GDM1 (cell line): ENCODE measurements at places on chromosomes 13 and 19.

- DNase-seq = no peak
Measured at GRCh38 chr13:106078191-106078590, 457.3 kb downstream of the EFNB2 start.

DNA sequence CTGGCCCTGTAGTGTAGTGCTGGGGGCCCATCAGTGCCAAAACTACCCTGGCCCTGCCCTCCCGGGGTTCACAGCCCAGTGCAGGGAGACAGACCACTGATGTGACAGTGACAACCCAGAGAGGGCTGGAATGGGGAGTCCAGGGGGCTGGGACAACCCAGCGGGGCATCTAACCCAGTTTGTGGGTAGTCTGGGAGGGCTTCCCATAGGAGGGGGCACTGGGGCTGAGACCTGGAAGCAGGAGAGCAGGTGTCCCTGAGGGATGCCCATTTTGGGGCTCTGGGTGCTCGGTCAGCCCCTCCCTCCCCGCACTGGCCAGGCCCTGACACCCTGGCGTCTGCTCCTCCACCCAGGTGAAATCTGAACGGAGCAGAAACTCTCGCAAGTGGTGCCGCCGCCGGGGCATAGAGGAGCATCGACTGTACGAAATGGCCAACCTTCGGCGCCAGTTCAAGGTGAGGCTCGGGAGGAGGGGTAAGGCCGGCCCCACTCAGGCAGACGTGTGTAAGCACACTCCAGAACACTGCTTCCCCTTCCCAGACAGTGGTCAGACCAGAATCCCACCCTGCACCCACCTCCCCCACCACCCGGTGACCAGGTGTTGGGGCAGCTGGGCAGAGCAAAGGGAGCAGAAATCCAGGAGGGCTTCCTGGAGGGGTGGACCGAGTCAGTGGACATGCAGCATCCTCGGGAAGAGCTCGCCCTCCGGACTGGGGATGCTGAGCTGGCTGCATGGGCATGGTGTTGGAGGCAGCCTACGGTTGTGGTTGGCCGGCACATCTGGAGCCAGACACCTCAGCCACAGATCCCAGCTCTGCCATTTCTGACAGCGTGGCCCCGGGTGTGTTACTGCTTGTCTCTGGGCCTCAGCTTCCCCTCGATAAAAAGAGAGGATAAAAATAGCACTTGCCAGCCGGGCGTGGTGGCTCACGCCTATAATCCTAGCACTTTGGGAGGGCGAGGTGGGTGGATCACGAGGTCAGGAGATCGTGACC is 24.4 kb downstream of the DHX34 start:
- DNase-seq = no peak

GRCh38 chr19:21109116-21109515 is 27.1 kb downstream of the ZNF714 start:
- no peak for DNase-seq

DNA sequence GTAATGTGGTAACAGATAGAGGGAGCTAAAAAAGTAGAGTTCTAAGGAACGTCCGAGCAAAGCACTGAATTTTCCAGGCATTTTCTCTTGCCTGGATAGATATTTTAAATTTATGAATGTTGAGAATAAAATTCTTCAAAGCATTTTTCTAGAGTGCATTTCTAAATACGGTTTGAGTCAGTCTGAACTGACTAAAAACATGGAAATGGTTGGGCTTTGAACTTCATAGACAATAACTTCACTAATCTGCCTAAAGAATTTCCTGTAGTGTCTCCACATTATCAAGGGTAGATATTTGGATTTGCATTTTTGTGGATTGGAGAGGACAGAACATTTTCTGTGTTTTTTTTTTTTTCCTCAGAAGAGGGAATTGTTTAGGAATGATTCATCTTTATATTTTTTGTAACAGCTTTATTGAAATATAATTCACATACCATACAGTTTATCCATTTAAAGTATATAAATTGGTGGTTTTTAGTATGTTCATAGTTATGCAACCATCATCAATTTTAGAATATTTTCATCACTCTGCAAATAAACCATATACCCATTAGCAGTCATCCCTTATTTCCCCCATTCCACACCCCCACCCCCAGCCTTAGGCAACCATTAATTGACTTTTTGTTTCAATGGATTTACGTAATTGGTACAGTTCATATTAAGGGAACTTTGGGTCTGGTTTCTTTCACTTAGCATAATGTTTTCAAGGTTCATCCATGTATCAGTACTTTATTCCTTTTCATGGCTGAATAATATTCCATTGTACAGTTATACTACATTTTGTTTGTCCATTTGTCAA is 20.7 kb downstream of the GARRE1 start:
- no peak for DNase-seq

DNA sequence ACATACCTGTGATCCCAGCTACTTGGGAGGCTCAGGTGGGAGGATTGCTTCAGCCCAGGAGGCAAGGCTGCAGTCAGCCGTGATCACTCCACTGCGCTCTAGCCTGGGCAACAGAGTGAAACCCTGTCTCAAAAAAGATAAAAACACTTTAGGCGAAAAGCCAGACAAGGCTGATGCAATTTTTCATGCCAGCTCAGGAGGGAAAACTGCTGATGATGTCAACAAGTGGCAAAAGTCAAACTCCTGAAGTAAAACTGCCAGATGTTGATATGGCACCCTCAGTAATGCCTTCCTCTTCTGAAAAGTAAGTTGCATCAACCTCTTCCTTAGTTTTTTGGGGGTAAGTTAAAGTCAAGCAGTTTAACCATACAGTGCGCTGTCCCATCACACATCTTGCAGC is 15.6 kb downstream of the ZNF599 start:
- DNase-seq = no peak

GRCh38 chr13:75769141-75769905 is 133.2 kb downstream of the LMO7 start:
- no peak for DNase-seq
